ENCODE measurements at places on chromosomes 11 and 22. TPM values are rescaled to one million over a fixed set of nuclear protein-coding genes. Genes with fewer than 3 reads are reported as not detected.

The ADM2 gene
- 0.54 TPM for total RNA-seq

The TRPC6 gene
- 5.4 TPM for total RNA-seq

The KRTAP5-7 gene
- total RNA-seq: 0.39 TPM

The GPR152 gene
- not detected for total RNA-seq

The CCDC116 gene
- 1.0 TPM for total RNA-seq

The HBD gene
- 8.4 TPM for total RNA-seq

The NCR3LG1 gene
- total RNA-seq: 3.2 TPM

The FOLR2 gene
- 27.7 TPM for total RNA-seq

The PDE2A gene
- total RNA-seq: 53.7 TPM

The SULT4A1 gene
- not detected for total RNA-seq

The OR4D5 gene
- total RNA-seq: not detected

The MS4A6E gene
- total RNA-seq: 1.3 TPM

The OR52E8 gene
- not detected for total RNA-seq

DNA sequence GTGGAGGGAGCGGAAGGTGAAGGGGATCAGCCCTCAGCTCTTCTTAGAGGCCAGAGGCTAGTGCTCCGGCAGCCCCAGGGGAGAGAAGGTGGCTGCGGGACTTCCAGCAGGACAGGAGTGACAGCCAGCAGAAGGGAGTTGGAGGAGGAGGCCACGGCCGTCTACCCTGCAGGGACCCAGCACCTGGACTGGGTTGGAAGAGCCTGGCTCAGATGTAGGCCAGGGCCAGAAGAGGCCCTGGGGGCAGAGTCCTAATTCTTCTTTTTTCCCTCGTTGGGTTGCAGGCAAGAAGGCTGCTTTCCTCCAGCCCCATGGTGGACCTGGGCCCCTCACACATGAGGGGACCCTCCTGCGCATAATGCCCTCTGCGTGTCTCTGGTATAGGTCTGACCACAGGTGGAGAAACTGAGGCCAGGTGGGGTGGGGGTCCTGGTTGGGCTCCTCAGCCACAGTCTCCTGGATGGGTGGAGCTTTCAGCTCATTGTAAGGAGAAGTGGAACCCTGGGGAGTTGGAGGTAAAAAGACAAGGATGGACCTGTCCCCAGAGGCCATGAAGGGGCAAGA, 2.3 kb upstream of the MCAM start:
- H3K27me3 ChIP-seq: no peaks in the 10 kb centered on the region
- H3K4me3 ChIP-seq: no peak overlapping the region

DNA sequence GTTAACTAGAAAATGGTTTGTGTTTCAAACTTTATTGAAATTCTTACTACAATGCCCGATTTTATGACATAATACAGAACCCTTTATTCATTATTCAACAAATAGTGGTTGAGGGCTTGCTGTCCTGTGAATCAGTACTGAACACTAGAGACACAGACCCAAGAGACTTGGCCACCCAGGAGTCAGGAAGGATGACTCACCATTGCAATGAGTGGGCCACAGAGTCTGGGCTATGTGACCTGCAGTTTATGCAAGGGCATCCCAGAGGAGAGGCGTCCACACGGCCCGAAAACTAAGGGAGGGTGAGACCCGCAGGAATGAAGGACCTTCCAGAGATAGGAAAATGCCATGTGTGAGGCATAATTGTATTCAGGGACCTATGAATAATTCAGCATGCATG, 143.8 kb upstream of the DDI1 start:
- no peak overlapping the region for H3K27ac ChIP-seq
- H3K4me3 ChIP-seq: no peak overlapping the region
- no peaks in the 10 kb centered on the region for H3K36me3 ChIP-seq
- no peaks in the 10 kb centered on the region for H3K4me1 ChIP-seq
- DNase-seq: no peak

- no peak for DNase-seq
- no peaks in the 10 kb centered on the region for H3K27me3 ChIP-seq
- no peaks in the 10 kb centered on the region for H3K4me1 ChIP-seq
- H3K27ac ChIP-seq: no peak overlapping the region
- H3K4me3 ChIP-seq: no peak overlapping the region
These were observed 12.8 kb downstream of the KCTD14 start for GRCh38 chr11:78010304-78010703.

DNA sequence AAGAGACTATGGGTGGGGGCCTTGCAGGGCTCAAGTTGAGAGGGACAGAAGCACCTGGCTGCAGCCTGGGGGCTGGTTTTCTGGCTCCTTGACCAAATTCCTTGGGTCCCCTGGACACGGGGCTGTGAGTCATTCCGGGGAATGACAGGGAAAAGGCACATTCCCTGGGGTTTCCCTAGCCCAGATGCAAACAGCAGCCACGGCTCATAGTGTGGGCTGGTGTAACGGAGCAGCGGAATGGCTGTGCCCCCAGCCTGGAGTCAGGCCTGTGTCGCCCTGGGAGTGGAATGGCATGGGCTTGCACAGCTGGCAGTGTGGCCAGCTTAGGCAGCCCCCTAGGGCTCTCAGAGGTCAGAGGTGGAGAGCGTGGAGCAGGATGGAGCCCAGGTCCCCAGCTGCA, 77.6 kb upstream of the KCNQ1OT1 start:
- no peaks in the 10 kb centered on the region for H3K4me1 ChIP-seq
- H3K4me3 ChIP-seq: no peak overlapping the region
- H3K27ac ChIP-seq: no peak overlapping the region
- no peaks in the 10 kb centered on the region for H3K27me3 ChIP-seq

DNA sequence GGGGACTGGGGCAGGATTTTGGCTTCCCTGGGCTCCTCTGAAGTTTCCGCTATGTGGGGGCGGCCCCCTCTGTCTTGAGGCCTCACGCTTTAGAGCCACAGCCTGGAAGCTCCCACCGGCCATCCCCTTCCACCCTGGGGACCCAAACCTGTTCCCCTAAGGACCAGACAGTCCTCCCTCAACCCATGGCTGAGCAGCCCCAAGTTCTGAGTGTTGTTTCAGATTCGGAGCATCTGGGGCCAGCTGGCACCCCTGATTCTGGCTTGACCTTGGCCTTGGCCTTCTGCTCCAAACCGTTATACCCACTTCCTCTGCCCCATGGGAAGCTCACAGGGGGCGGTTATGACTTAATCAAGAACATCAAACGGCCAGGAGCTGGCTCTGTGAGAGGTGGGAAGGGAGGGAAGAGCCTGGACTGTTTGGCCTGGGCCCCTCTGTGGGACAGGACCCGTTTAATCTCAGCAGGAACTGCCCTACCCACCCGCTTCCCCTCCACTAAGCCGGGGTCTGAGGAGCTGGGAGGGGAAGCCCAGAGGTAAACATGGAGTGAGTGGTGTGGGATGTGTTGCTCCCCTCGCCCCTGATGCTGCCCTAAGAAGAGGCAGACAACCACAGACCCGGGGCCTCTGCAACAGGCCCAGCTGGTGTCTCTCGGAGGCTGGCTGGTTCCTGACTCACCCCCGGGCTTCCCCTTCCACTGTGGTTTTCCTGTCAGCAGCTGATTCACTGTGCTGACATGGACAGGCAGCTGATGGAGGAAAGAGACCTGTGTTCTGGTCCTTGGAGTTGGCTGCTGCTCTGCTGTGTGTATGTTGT, 3.4 kb downstream of the CD82 start:
- no peaks in the 10 kb centered on the region for H3K36me3 ChIP-seq
- DNase-seq: peak; percentile 93
- no peaks in the 10 kb centered on the region for H3K4me1 ChIP-seq
- H3K4me3 ChIP-seq: no peak overlapping the region
- no peak overlapping the region for H3K27ac ChIP-seq

DNA sequence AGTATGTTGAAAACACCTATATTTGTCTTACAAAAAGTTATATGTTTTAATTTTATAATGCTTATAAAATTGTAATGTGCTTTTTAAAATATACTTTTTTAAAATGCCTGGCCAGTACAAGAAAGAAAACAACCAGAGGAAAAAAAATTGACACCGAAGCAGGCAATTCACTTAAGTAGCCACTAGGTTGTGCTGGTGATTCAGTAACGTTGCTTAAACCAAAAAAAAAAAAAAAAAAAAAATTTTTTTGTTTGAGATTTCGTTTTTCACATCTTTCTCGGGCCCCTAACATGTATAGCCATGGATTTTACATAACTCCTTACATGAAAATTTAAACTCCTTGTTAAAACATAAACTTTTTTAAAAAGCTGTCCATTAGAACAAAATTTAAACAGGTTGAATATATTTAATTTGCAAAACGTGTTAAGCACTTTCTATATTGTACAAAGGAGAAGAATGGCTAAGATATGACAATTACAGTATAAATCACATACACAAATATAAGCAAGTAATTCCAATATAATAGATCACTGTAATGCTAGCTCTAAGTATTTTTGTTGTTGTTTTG, 9.2 kb downstream of the OR8B4 start:
- H3K36me3 ChIP-seq: no peaks in the 10 kb centered on the region
- H3K4me3 ChIP-seq: no peak overlapping the region

DNA sequence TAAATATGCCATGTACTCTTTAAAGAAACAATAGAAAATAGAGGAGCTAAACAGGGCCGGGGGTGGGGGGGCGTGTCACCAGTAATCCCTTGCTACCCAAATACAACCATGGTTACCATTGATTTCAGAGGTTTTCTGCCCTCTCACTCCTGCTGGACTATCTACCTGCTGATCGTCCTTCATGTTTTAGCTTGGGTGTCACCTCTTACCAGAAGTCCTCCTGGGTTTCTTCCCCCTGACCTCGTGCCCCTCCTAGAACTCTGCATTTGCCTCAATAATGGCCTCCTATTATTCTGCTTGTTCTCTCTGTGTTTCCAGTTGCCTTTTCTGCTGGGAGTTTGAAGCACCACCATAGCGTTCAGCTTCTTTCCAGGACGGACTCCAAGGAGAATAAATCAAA, 9.4 kb upstream of the PVALB start:
- no peak overlapping the region for H3K4me3 ChIP-seq
- H3K36me3 ChIP-seq: no peaks in the 10 kb centered on the region
- H3K4me1 ChIP-seq: no peaks in the 10 kb centered on the region
- H3K27ac ChIP-seq: no peak overlapping the region
- DNase-seq: no peak

DNA sequence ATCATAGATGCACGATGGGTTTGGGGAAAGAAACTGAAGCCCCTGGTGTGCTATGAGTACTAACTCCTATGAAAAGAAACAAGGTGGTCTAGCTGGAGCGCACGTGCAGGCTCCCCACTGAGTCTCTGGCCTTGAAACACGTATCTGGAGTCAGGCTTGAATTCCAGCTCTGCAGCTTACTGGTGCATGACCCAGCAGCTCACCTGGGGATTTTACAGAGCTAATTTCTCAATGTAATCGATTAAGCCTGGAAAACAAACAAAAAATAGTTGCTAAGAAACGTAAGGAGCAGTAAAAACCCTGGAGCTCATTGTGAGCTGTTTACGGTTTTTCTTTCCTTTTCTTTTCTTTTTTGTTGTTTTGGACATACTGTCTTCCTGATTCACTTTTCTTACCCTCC, 12.3 kb downstream of the KCNJ1 start:
- no peak for DNase-seq
- H3K27me3 ChIP-seq: no peaks in the 10 kb centered on the region
- no peaks in the 10 kb centered on the region for H3K36me3 ChIP-seq
- H3K4me1 ChIP-seq: no peaks in the 10 kb centered on the region
- H3K4me3 ChIP-seq: no peak overlapping the region
- no peak overlapping the region for H3K27ac ChIP-seq

DNA sequence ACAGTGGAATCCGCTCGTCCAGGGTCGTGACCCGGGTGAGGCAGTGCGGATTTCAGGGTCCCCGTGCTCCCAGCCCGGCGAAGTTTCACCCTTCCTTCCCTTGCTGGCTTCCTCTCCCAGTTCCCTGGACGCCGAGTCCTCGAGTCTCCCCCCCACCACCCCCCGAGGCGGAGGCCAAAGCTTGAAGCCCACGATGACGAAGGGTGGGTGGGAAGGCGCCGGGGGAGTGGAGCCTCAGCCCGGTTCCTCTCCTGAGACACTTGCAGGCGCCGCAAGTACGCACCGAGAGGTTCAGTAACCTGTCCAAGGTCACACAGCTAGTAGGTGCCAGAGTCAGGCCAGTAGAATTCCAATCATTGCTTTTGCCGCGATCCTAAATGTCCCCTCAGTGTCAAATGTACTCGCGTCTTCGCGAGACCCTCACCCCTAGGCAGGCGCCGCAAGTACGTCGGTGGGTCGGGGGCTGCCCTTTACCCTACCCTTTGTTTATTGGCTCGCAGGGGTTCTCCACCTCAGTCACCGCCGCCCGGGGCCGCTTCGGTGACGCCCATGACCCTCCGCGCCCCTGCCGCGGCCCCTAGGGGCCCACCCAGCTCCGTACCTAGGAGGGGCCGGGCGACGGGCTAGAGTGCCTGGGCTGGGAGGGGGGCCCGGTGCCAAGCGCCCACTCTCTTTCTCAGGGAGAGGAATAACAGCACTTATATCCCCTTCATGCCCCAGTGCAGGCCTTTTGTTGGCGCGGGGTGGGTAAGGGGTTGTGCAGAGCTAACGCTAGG, 5.7 kb upstream of the CHRM1 start:
- no peaks in the 10 kb centered on the region for H3K4me1 ChIP-seq
- no peak overlapping the region for H3K4me3 ChIP-seq

DNA sequence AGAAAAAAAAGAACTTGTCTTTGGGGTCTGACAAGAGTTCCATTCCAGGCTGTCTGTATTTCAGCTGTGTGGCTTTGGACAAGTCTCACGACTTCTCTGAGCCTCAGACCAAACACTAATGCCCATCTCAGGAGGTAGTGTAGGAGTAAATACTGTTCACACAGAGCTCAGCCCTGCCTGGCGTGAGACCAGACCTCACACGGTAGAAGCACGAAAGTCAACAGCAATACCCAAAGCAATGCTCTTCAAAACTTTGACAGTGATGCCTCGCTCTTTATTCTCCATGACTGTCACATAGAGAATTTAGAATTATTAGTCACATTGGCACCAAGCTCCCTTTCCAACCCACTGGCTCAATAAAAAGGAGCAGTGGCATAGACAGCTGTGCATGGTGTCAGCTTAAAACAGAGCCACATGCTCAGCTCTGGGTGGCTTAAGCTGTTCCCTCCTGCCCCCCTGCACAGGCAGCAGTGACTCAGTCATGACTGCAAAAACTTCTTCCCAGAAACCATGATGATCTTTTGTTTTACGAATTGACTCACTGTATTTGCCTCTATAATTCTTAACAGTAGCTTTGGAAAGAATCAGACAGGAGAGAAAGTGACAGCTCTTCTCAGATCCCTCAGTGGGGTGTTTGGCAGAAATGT, 74.0 kb upstream of the PHF21B start:
- no peaks in the 10 kb centered on the region for H3K4me1 ChIP-seq
- no peak for DNase-seq
- no peaks in the 10 kb centered on the region for H3K36me3 ChIP-seq
- H3K27ac ChIP-seq: no peak overlapping the region

DNA sequence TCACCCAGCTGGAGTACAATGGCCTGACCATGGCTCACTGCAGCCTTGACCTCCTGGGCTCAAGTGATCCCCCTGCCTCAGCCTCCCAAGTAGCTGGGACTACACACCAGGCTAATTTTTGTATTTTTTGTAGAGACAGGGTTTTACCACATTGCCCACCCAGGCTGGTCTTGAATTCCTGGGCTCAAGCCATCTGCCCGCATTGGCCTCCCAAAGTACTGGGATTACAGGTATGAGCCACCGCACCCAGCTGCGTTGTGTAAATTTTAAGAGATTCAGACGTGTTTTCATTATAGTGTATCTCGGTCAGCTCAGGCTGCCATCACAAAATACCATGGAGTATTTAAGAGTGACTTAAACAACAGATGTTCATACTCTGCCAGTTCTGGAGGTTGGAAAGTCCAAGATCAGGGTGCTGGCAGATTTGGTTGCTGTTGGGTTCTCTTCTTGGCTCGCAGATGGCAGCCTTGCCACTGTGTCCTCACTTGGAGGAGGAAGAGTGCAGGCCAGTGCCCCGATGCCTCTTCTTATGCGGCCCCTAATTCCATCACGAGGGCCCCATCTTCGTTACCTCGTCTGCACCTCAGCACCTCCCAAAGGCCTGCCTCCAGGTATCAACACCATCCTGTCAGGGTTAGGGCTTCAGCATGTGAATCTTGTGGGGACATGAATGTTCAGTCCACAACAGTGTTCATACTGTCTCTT, 32.6 kb upstream of the PARVB start:
- DNase-seq: no peak
- no peaks in the 10 kb centered on the region for H3K27me3 ChIP-seq
- H3K36me3 ChIP-seq: no peaks in the 10 kb centered on the region
- H3K4me1 ChIP-seq: no peaks in the 10 kb centered on the region
- no peak overlapping the region for H3K27ac ChIP-seq
